IPS-NIHi11 (cell line): ENCODE measurements at places on chromosomes 1 and 21.

GRCh38 chr1:17361687-17362086 lies 10.3 kb upstream of the PADI6 start:
- no peak for DNase-seq

DNA sequence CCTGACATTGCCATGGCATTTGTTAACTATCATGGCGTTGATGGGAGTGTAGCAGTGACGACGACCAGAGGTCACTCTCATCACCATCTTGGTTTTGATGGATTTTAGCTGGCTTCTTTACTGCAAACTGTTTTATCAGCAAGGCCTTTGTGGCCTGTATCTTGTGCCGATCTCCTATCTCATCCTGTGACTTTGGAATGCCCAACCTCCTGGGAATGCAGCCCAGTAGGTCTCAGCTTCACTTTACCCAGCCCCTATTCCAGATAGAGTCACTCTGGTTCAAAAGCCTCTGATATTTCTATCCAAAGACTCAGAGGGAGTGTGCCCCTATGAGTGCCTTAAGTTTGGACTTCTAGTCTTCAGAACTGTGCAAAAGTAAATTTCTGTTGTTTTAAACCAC lies 130.1 kb downstream of the ADAMTS1 start:
- DNase-seq, result no peak

DNA sequence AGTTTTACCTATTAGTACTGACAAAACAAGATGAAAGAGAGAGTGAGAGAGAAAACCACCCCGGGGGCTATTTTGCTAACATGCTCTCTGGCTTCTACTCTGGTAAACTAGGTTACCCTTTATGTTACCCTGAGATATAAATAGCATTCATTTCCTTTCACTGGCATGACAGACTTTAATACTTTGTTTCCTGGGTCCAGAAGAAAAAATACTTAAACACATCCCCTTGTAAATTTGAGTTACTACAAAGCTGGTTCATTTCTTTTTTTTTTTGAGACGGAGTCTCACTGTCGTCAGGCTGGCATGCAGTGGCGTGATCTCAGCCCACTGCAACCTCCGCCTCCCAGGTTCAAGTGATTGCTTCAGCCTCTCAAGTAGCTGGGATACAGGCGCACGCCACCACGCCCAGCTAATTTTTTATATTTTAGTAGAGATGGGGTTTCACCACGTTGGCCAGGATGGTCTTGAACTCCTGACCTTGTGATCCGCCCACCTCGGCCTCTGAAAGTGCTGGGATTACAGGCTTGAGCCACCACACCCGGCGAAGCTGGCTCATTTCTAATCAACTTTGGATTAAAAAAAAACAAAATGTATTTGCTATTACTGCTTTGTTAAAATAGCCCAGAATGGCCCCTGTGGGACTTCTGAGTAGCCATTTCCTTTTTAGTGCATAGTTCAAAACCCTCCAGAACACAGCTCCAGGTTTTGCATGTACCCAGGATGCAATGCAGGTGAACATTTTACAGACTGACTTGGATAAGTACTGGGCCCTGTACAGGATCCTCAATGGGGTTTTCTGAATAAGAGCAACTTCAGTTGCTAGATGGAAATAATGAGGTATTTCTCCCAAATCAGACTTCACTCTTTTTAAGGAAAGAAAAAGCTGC lies 20.6 kb downstream of the INPP5B start:
- no peak for DNase-seq

- no peak for DNase-seq
Observed at GRCh38 chr1:6580119-6580592, 362 bp downstream of the ZBTB48 start.

GRCh38 chr1:46583494-46583893 lies 20.6 kb downstream of the MKNK1 start:
- DNase-seq, result no peak

DNA sequence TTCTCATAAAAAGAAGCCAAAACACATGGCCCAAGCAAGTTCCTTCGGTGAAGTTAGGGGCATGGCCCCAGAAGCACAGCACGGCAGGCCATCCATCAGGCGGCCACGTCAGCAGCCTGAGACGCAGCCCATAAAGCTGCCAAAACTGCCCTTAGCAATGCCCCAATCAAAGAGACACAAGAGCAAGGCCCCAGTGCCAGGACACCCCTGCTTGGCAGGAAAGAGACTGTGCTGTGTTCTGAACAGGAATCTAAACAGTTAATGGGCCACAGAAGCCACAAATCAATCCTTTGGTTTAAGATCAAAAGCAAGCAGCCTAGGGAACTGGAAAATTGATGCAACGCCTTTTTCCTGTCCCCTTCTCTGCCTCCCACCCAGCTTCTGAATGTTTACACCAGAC lies 497.0 kb upstream of the USP24 start:
- no peak for DNase-seq
